ENCODE measurements at places on chromosomes 4 and X. TPM values are rescaled to one million over a fixed set of nuclear protein-coding genes. Genes with fewer than 3 reads are reported as not detected.

- no peak for DNase-seq
Measured at GRCh38 chrX:114101081-114101480, 482.8 kb upstream of the HTR2C start.

DNA sequence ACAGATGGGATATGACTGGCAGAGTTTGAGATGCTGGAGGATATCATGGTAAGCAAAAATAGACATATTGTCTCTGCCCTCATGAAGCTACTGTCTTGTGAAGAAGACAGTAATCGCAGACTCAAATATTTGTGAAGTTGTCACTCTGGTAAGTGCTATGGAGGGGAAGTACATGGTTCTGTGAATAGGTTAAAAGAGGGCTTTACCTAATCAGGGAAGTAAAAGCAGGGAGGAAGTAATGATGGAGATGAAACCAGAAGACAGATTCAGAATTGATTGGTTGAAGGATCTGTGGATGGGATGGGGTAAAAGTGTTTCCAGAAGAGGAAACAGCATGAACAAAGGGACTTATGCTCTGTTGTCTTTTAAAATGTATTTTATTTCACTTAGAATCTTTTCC, 19.3 kb upstream of the MAGED1 start:
- DNase-seq = no peak

- DNase-seq = no peak
Measured at GRCh38 chr4:127251423-127251822, 381.3 kb upstream of the INTU start.

DNA sequence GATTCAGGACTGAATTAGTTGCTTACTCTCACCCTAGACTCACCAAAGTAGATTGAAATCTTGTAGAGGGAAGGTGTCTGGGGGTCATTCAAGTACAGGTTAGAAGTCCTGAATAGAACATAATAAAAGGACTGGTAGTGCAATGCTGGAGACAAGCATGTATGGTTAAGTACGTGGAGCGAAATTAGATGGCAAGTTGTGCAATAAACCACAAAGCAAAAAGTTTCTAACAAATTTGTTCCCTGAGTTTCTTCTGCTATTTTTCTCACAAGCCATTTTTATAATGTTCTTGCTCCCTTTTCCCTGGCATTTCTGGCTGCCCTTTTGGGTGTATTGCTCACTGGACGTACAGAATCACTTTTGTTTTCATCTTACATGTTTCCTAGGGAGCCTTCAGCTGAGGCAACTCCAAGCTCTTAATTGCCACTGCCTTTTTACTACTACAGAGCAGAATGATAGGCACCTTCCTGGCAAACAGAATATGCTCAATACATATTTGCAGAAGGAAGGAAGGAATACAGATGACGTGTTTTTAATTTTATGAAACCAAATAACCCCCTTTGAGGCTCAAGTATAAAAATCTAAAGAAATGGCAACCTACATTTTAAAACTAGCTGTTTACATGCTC, 23.4 kb downstream of the LANCL3 start:
- DNase-seq = no peak

GRCh38 chr4:29304595-29304994, 1415.6 kb upstream of the PCDH7 start:
- DNase-seq = no peak

DNA sequence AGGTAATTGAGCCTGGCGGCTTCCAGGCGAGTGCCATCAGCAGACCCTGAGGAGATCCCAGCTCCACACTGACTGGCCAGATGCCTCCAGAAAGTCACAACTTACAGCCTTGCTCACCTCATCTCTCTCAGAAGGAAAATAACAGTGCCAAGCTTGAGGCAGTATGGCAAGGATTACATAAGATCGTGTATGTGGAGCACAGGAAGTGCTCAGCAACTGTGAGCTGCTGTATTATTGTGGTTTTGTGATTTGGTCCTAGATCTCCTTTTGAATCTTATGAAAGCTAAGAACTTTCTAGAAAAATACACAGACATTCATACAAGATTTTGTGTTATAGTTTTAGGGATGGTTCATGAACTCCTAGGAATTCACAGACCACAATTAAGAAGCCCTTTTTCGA, 14.0 kb downstream of the RASL11B start:
- no peak for DNase-seq

GRCh38 chrX:126994032-126994600, 174.6 kb downstream of the PRR32 start:
- DNase-seq = no peak

DNA sequence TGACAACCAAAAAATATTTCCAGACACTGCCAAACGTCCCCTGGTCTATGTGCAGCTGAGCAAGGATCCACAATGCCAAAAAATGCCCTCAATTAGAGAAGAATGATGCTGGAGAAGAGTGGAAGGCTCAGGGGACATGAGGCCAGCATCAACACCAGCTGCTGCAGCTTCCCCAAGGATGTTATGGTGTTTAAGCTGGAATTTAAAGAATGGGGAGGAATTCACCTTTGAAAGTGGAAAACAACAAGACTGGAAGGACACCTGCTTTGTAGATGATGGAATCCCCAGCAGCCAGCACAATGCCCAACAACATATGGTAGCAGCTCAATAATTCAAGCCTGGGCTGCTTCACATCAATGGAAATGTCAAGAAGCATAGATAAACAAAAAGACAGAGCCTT, 20.3 kb upstream of the SMPX start:
- DNase-seq = no peak

DNA sequence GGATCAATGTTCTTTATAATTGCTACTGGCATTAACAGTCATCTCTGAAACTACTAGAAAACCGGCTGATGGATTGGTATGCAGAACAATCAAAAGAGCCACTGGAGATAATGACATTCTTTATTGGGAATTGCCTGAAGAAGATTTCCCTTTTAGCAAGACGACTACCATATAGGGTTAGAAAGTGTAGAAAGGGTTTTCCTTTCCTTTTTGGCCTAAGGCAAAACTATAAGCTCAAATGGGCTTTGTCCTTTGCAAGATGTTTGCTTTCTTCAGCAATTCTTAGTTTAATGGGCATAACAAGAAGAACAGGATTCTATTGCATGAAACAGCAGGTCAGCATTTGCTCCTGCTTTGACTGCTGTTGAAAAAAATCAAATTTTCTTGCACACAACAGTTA, 214.2 kb upstream of the PCDH10 start:
- no peak for DNase-seq

- DNase-seq = no peak
Measured at GRCh38 chrX:45850197-45850774, 649.6 kb upstream of the DIPK2B start.

DNA sequence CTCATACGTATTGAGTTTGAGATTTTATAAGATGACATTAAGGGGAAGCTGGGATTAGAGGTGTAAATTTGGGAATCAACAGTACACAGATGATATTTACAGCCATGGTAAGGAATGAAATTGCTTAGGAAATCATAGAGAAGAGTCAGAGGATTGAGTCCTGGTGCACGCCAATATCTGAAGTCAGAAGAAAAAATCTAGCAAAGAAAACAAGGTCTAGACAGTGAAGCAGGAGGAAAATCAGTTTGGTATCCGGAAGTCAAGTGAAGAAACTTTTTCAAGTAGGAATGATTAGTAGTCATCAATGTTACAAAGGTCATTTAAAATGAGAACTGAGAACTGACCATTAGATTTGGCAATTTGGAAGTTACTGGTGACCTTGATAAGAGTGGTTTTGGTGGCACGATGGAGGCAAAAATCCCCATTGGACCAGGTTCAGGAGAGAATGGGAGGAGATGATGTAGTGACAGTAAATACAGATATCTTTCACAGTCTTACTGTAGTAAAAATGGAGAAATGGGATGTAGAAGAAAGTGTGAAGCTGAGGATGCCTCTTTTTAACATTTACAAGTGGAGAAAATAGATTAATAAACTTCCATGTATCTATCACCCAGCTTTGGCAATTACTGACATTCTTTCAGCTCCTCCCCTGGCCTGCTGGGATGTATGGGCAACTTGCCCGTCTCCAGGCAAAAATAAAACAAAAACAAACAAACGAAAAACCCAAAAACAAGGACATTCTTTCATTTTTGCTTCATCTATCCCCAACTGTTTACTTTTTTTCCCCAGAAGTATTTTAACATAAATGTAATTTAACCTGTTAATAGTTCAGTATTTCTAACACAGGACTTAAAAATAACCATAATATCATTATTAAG, 11.4 kb upstream of the GPR34 start:
- no peak for DNase-seq

- DNase-seq = no peak
Measured at GRCh38 chr4:143091862-143092261, 92.9 kb upstream of the USP38 start.

DNA sequence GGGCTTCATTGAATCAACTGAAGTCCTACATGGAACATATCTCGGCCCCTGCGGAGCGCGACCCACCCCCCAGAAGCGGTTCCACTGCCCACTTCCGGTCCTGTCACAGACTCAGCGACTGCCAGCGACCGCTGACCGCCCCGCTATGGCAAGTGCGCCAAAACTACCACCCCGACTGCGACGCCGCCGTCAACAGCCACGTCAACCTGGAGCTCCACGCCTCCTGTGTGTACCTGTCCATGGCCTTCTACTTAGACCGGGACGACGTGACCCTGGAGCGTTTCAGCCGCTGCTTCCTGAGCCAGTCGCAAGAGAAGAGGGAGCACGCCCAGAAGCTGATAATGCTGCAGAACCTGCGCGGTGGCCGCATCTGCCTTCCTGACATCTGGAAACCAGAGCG, 14.8 kb upstream of the FAM47A start:
- DNase-seq = no peak

GRCh38 chr4:15902746-15903145, 35.8 kb downstream of the FGFBP1 start:
- DNase-seq = no peak

DNA sequence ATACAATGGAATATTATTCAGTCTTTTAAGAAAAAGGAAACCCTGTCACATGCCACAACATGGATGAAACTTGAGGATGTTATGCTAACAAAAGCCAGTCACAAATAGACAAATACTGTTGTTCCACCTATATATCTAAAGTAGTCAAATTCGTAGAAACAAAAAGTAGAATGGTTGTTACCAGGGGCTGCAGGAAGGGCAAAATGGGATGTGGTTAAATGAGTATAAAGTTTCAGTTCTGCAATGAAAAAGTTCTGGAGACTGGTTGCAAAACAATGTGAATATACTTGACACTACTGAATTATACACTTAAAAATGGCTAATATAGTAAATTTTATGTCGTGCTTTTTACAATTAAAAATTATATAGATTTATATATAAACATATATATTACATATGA, 12.2 kb downstream of the SPOCK3 start:
- DNase-seq = no peak

- no peak for DNase-seq
Measured at GRCh38 chr4:159902648-159903047, 799.8 kb downstream of the RAPGEF2 start.

DNA sequence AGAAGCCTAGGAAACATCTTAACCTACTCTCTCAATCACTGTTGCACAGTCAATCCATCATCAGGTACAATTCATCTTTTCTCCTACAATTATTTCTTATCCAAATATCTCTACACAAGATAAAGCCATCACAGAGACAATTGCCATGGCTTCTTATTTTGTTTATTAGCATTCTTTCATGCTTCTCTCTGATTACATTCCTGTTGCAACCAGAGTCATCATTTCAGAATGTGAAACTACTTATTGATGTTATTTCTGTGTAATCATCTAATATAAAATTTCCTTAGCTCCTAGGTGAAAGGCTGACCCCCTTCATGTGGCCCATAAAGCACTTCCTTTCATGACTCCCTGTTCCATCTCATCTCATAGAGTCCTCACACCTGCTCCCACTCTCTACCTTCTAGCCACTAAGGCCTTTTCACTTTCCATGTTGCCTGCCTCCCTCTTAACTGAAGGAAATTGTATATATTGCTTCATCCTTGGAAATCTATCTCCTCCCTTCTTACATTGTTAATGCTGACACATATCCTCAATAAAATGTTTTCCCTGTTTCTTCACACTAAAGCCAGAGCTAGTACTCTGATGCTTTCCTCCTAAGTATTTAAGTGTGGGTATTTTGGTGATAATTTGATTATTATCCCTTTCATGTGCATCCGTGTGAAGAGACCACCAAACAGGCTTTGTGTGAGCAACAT, 829.9 kb downstream of the FAT4 start:
- no peak for DNase-seq

DNA sequence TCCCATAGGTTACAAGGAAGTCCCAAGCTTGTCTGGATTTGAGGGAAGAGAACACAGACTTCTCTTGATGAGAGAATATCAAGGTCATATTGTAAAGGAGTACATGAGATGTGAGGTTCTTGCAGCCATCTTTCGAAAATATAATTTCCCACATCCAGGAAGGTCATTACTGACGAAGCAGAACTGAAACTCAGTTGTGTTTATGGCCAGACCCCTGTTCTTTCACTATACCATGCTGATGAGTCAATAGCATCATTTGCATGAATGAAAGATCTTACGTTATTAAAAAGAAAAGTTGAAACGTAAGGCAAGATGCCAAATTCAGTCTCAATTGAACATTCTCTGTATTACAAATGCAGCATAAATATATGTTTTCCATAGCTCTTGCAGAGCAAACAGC, 14.2 kb upstream of the CCDC149 start:
- DNase-seq = no peak

GRCh38 chr4:161728929-161729328, 434.9 kb downstream of the FSTL5 start:
- DNase-seq = no peak

GRCh38 chr4:119025916-119026661, 109.5 kb upstream of the MYOZ2 start:
- no peak for DNase-seq

DNA sequence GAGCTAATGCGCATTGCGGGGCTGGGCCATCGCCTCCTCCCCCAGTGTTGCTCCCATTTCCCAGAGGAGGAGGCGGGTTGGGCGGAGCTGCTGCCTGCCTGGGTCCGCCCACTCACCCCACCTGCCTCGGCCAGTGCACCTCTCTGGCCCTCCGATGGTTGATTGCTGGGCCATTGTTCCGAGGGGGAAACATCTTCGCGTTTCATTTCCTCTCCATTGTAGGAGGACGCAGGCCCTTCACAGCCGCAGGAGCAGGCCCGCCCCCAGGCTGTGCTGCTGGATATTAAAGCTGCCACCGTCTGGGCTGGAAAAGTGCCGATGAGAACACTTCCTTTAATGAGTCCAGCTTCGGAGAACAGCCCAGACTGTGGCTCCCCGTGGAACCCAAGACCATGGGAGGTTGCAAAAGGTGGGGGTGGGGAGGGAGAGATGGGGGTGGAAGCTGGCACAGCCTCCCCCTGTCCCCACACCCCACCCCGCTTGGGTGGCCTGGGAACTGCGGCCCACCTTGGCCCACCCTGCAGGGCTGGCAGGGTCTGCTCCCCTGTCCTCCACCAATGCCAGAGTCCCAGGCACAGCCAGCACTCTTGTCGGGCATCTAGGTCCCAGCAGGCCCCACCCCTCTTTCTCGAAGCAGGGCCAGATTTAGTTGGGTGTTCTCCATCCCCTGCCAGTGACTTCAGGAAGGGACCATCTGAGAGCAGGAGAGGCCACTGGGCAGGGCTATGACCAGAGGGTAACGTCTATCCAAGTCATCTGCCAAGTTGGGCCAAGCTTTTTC, 96.6 kb downstream of the ADRA2C start:
- no peak for DNase-seq

- no peak for DNase-seq
Measured at GRCh38 chr4:1543561-1543960, 137.3 kb upstream of the NKX1-1 start.

- no peak for DNase-seq
Measured at GRCh38 chr4:78764498-78764961, 11.6 kb upstream of the BMP2K start.

The VEGFC gene
- total RNA-seq = 27.6 TPM

The TSPAN7 gene
- total RNA-seq = 32.0 TPM

The ATRX gene
- total RNA-seq = 97.7 TPM

The UNC5C gene
- 0.35 TPM for total RNA-seq

The FGFR3 gene
- 0.90 TPM for total RNA-seq

The CXCL1 gene
- 9.5 TPM for total RNA-seq

The MSX1 gene
- total RNA-seq = 38.9 TPM

Data from mesenteric fat pad (tissue), 1 donor.